Neural cell (in vitro differentiated cells): ENCODE measurements at places on chromosomes 5 and 9. TPM values are rescaled to one million over a fixed set of nuclear protein-coding genes. Genes with fewer than 3 reads are reported as not detected.

Gene TCF7
- 0.15 and 0.36 TPM in 2 replicates for polyA plus RNA-seq

Gene SLC4A9
- polyA plus RNA-seq: not detected in 2 replicates

Gene MCIDAS
- not detected in 2 replicates for polyA plus RNA-seq

Gene CMYA5
- 0.30 and 2.4 TPM in 2 replicates for polyA plus RNA-seq

Gene TAF1L
- polyA plus RNA-seq: not detected in 2 replicates

Gene ZNF366
- polyA plus RNA-seq: not detected in 2 replicates

Gene MYOZ3
- not detected in 2 replicates for polyA plus RNA-seq

Gene FOXD4
- polyA plus RNA-seq: 2.3 and 2.5 TPM in 2 replicates

Gene FPGS
- 38.4 and 60.5 TPM in 2 replicates for polyA plus RNA-seq

Gene PCDHB13
- 1.0 and 1.6 TPM in 2 replicates for polyA plus RNA-seq

Gene ZNF879
- polyA plus RNA-seq: 18.7 and 21.0 TPM in 2 replicates

Gene CSF2
- polyA plus RNA-seq: not detected in 2 replicates

Gene B4GALT1
- 0.41 and 0.90 TPM in 2 replicates for polyA plus RNA-seq

Gene WNK2
- polyA plus RNA-seq: 37.1 and 38.3 TPM in 2 replicates

Gene CPLANE1
- polyA plus RNA-seq: 26.0 and 31.1 TPM in 2 replicates

Gene PCDHB10
- polyA plus RNA-seq: 8.7 and 9.6 TPM in 2 replicates

Gene OR1N1
- not detected in 2 replicates for polyA plus RNA-seq

Gene RNF180
- 6.0 and 6.4 TPM in 2 replicates for polyA plus RNA-seq

Gene SH3TC2
- polyA plus RNA-seq: not detected in 2 replicates

Gene PCDHAC1
- 2.4 and 3.3 TPM in 2 replicates for polyA plus RNA-seq

Gene BARHL1
- polyA plus RNA-seq: not detected in 2 replicates

Gene PLEKHG4B
- polyA plus RNA-seq: 0.32 and 0.78 TPM in 2 replicates

Gene PCDHA2
- 8.7 and 9.9 TPM in 2 replicates for polyA plus RNA-seq

Gene ENTPD8
- polyA plus RNA-seq: not detected in 2 replicates

Gene FBP2
- not detected in 2 replicates for polyA plus RNA-seq

Gene SLC27A6
- 0.37 and 1.0 TPM in 2 replicates for polyA plus RNA-seq

Gene NR2F1-AS1
- 0.24 and 0.42 TPM in 2 replicates for polyA plus RNA-seq

Gene NAIF1
- polyA plus RNA-seq: 9.9 and 10.2 TPM in 2 replicates

Gene BAAT
- polyA plus RNA-seq: 0.44 and 0.61 TPM in 2 replicates

Gene PALM2AKAP2
- 0.41 and 1.3 TPM in 2 replicates for polyA plus RNA-seq

Gene TMC1
- polyA plus RNA-seq: not detected in 2 replicates

Gene FAM13B
- polyA plus RNA-seq: 51.9 and 61.6 TPM in 2 replicates
